ENCODE measurements at places on chromosomes 6 and 20. TPM values are rescaled to one million over a fixed set of nuclear protein-coding genes. Genes with fewer than 3 reads are reported as not detected.

DNA sequence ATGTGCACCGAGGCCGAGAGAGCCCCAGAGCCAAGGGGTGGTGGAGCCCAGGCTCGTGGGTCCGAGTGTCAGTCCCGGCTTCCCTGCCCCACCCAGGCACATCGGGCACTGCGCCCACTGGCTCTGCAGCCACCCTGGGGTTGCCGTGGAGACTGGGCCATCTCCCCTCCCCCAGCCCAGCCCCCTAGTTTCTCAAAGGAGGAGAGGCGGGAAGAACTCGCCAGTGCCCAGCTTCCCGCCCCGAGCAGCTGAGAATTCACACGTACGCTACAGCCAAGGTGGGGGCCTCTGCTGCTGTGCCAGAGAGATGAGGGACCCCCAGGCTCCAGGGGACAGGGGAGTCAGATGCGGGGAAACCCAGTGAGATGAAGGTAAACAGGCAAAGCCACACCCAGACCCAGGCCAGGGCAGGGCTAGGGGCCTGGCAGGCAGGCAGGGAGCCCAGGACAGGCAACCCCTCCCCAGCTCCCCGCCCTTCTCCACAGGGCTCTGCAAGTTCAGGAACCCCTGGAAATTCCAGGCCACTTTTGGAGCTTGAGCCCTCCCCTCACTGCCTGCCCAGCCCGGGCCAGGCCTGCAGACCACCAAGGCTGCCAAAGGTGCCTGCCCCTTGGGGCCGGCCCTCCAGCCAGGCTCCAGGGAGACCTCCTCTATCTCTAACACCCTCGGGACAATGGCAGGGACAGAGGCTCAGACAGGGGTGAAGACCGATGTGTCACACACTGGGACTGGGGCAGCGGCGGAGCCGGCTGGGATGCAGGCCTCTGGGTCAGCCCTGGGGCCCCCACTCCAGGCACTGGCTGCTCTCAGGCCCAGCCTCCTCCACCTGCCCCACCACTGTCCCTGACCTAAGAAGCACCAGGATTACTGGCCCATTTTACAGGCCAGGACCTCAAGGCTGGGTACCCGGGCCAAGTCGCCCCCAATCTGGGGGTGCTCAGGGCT is 6.0 kb downstream of the LAMA5 start:
- H3K36me3 ChIP-seq: no peaks in the 10 kb centered on the region
- H3K27me3 ChIP-seq: peaks cover 3% of the 10 kb centered on the region
- no peak overlapping the region for H3K27ac ChIP-seq
- no peak overlapping the region for H3K4me3 ChIP-seq
- peak; percentile 65 for DNase-seq

DNA sequence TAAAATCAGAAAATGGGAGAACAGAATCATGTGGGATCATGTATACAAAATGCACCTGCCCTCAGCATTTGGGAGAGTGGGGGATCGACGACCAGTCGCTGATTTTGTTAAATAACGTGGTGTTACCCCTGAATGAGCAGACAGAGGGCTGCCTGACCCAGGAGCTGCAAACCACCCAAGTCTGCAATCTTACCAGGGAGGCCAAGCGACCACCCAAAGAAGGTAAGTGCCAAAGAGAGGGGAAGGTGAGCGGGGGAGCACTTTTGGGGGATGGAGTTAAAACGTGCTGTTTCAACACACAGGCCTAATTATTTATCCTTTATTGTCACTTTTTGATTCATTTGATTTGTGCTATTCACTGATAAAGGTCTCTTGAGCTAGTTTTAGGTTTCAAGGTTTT is 4.1 kb downstream of the ADGRB3 start:
- no peak overlapping the region for H3K4me3 ChIP-seq
- H3K36me3 ChIP-seq: no peaks in the 10 kb centered on the region
- no peak overlapping the region for H3K27ac ChIP-seq
- no peak for DNase-seq
- H3K27me3 ChIP-seq: peaks cover 7% of the 10 kb centered on the region
- H3K4me1 ChIP-seq: no peaks in the 10 kb centered on the region

DNA sequence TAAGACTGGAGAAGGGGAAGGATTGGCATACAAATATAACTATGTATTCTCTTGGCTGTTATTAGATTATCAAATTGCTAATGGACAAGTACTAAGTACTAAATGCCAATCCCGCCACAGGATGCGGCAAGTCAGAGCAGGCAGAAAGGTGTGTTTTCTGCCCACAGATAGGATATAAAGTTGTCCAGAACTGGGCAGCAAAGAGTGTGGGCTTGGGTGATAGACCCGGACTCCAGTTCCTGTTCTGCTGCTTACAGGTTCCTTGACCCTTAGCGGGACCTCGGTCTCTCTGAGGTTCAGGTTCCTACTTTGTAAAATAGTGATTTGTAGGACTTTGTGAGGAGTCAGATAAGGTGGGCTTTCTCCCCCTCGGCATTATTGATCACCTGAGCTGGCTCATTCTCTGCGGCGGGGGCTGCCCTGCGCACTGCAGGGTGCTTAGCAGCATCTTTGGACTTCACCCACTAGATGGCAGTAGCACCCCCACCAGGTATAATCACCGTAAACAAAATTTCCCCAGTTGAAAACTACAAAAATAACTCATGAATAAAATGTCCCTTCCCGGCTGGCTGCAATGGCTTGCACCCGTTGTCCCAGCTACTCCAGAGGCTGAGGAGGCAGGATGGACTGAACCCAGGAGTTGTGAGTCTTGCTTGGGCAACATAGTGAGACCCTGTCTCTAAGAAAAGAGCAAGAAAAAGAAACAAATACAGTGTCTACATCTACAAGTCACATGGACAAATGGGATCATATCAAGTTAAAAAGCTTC is 193.1 kb downstream of the DOK5 start:
- no peak for DNase-seq
- no peaks in the 10 kb centered on the region for H3K27me3 ChIP-seq
- H3K27ac ChIP-seq: no peak overlapping the region
- H3K36me3 ChIP-seq: no peaks in the 10 kb centered on the region

GRCh38 chr20:15528391-15529111 is 1044.7 kb downstream of the KIF16B start:
- no peaks in the 10 kb centered on the region for H3K36me3 ChIP-seq
- H3K27me3 ChIP-seq: no peaks in the 10 kb centered on the region
- no peaks in the 10 kb centered on the region for H3K4me1 ChIP-seq
- H3K27ac ChIP-seq: no peak overlapping the region
- no peak for DNase-seq

GRCh38 chr6:33427585-33428223 is 7.8 kb downstream of the SYNGAP1 start:
- peak; percentile 65 for DNase-seq
- H3K36me3 ChIP-seq: no peaks in the 10 kb centered on the region
- H3K27ac ChIP-seq: no peak overlapping the region
- peaks cover 7% of the 10 kb centered on the region for H3K4me1 ChIP-seq
- no peaks in the 10 kb centered on the region for H3K27me3 ChIP-seq
- H3K4me3 ChIP-seq: peak overlapping the region; percentile 40

- peaks cover 16% of the 10 kb centered on the region for H3K4me1 ChIP-seq
- DNase-seq: no peak
- H3K27me3 ChIP-seq: no peaks in the 10 kb centered on the region
- H3K36me3 ChIP-seq: no peaks in the 10 kb centered on the region
These were observed 8.2 kb upstream of the PYGB start for GRCh38 chr20:25239387-25240370.

- peaks cover 18% of the 10 kb centered on the region for H3K4me1 ChIP-seq
- H3K36me3 ChIP-seq: no peaks in the 10 kb centered on the region
- no peak overlapping the region for H3K4me3 ChIP-seq
- H3K27me3 ChIP-seq: no peaks in the 10 kb centered on the region
- H3K27ac ChIP-seq: no peak overlapping the region
These were observed 32.7 kb upstream of the FANCE start for GRCh38 chr6:35419417-35419816.

- DNase-seq: peak; percentile 86
- peak within 1 kb of the TSS; percentile 57 for H3K4me3 ChIP-seq
- H3K27me3 ChIP-seq: no peaks in the 10 kb centered on the region
- no peaks in the 10 kb centered on the region for H3K36me3 ChIP-seq
- H3K27ac ChIP-seq: peak within 1 kb of the TSS; percentile 76
- H3K4me1 ChIP-seq: no peaks in the 10 kb centered on the region
These were observed at the start of gene CCN2 for GRCh38 chr6:131950767-131951575. Gene CCN2 (minus strand): TSS chr6:131951372. CDS start chr6:131951172, 200 bp downstream.

DNA sequence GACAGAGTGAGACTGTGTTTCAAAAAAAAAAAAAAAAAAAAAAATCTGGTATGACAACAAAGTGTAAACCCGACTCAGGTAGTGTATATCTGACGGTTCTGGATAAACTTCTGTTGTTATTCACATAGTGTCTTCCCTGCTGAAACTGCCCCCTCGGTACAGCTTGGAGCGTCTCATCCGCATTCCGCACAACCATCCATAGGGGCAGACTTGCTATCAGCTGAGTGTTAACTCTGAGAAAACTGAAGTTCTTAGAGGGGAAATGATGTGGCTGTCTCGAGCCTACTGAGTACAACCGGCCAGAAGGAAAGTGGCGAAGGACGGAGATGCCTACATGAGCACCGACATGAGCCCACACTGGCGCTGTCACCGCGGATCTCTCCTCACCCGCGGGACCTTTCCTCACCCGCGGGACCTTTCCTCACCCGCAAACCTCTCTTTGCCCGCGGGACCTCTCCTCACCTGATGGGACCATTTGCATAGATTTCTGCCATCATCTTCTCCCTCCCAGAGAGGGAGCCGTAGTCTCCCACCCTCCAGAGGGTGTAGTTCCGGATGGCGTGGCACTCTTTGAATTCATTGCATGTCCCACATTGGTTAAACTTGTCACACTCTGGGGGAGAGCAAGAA is 9.8 kb downstream of the CTSZ start:
- no peaks in the 10 kb centered on the region for H3K4me1 ChIP-seq
- peaks cover 15% of the 10 kb centered on the region for H3K36me3 ChIP-seq
- no peak overlapping the region for H3K27ac ChIP-seq

- peaks cover 10% of the 10 kb centered on the region for H3K36me3 ChIP-seq
- H3K27ac ChIP-seq: no peak overlapping the region
- H3K27me3 ChIP-seq: no peaks in the 10 kb centered on the region
- no peak for DNase-seq
- no peak overlapping the region for H3K4me3 ChIP-seq
These were observed 28.2 kb downstream of the SNX5 start for GRCh38 chr20:17940224-17940971.

DNA sequence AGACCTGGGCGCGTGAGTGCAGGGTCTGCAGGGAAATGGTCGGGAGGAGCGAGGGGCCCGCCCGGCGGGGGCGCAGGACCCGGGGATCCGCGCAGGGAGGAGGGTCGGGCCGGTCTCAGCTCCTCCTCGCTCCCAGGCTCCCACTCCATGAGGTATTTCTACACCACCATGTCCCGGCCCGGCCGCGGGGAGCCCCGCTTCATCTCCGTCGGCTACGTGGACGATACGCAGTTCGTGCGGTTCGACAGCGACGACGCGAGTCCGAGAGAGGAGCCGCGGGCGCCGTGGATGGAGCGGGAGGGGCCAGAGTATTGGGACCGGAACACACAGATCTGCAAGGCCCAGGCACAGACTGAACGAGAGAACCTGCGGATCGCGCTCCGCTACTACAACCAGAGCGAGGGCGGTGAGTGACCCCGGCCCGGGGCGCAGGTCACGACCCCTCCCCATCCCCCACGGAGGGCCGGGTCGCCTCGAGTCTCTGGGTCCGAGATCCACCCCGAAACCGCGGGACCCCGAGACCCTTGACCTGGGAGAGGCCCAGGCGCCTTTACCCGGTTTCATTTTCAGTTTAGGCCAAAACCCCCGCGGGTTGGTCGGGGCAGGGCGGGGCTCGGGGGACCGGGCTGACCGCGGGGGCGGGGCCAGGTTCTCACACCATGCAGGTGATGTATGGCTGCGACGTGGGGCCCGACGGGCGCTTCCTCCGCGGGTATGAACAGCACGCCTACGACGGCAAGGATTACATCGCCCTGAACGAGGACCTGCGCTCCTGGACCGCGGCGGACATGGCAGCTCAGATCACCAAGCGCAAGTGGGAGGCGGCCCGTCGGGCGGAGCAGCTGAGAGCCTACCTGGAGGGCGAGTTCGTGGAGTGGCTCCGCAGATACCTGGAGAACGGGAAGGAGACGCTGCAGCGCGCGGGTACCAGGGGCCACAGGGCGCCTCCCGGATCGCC is 54.2 kb upstream of the HLA-A start:
- H3K4me1 ChIP-seq: no peaks in the 10 kb centered on the region
- peak; percentile 95 for DNase-seq
- no peaks in the 10 kb centered on the region for H3K36me3 ChIP-seq

GRCh38 chr6:321158-321438 is 28.8 kb downstream of the DUSP22 start:
- no peak overlapping the region for H3K27ac ChIP-seq
- H3K36me3 ChIP-seq: no peaks in the 10 kb centered on the region
- H3K27me3 ChIP-seq: no peaks in the 10 kb centered on the region

GRCh38 chr6:41191569-41191968 is 9.4 kb downstream of the TREML2 start:
- DNase-seq: peak; percentile 36
- no peak overlapping the region for H3K27ac ChIP-seq

GRCh38 chr6:105803442-105803841 is 282.7 kb upstream of the PRDM1 start:
- no peak for DNase-seq
- no peaks in the 10 kb centered on the region for H3K27me3 ChIP-seq
- no peak overlapping the region for H3K27ac ChIP-seq
- H3K36me3 ChIP-seq: no peaks in the 10 kb centered on the region

DNA sequence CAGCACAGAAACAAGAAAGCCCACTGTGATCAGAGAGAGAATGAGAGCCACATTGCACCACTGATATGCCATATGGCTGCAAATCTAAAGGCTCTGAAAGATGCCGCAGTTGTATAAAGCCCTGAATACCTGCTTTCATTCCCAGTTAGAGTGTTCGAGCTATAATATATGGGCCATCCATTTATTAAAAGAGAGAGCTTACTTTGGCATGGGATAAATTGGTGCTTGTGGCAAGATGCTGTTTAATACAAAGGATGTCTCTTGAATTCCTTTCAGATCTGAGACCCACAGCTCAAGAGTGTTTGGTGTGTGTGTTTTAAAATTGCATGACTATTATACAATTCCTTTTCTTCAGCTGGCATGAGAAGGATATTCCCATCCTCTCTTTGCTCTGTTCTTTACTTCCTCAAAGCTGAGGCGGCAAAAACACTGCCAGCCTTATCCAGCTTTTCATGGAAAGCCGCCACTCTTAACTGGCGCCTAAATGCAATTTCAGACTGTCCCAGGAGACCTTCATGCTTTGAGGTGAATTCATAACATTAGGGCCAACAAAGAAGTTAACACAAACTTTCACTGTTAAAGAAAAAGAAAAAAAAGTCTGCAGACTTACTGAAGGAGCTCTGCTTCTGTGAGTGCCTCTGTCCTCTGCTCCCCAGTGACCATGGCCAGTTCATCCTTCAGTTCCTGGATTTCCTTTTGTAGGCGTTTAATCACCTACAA is 147.6 kb downstream of the KIF6 start:
- no peak overlapping the region for H3K4me3 ChIP-seq
- H3K27me3 ChIP-seq: no peaks in the 10 kb centered on the region
- H3K36me3 ChIP-seq: no peaks in the 10 kb centered on the region
- no peak overlapping the region for H3K27ac ChIP-seq
- no peaks in the 10 kb centered on the region for H3K4me1 ChIP-seq

GRCh38 chr20:56773749-56774148 is 144.6 kb downstream of the TFAP2C start:
- no peak overlapping the region for H3K4me3 ChIP-seq
- H3K4me1 ChIP-seq: no peaks in the 10 kb centered on the region
- H3K27ac ChIP-seq: no peak overlapping the region
- DNase-seq: no peak
- H3K36me3 ChIP-seq: no peaks in the 10 kb centered on the region
- H3K27me3 ChIP-seq: no peaks in the 10 kb centered on the region

The PRPF6 gene
- total RNA-seq: 68.6 TPM

The OPRM1 gene
- not detected for total RNA-seq

The LKAAEAR1 gene
- total RNA-seq: not detected

The PPIL1 gene
- 23.6 TPM for total RNA-seq

The DHX16 gene
- 25.9 TPM for total RNA-seq

The ROS1 gene
- 0.99 TPM for total RNA-seq

The TFAP2A gene
- total RNA-seq: 0.27 TPM

The CTAGE9 gene
- total RNA-seq: not detected

The VARS1 gene
- 40.8 TPM for total RNA-seq

The LY6G6C gene
- total RNA-seq: 2.3 TPM

All from colonic mucosa (tissue), 4 donors.